ENCODE measurements at places on chromosomes 12 and 14. TPM values are rescaled to one million over a fixed set of nuclear protein-coding genes. Genes with fewer than 3 reads are reported as not detected.
A peak's percentile ranks its signal among the peaks of the same experiment; 100 is the strongest.

DNA sequence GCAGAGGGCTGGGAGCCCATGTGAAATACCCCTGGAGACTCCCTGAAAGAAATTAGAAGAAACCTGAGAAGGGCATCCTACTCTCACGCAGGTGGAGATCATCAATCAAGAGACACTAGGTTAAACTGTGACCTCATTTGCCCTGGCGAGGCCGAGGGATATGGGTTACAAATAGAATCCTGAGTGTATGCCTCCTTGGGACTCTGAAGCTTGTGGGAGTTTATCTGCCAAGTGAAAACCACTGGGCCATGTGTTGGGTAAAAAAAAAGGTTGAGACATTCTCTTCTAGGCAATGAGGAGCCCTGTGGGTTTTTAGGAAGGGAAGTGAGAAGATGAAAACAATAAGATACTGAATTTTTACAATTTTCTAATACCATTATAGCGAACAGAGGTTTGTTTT lies 160.7 kb upstream of the ARID2 start:
- no peak for DNase-seq

GRCh38 chr12:58285551-58285950 lies 344.2 kb downstream of the ATP23 start:
- no peak for DNase-seq

DNA sequence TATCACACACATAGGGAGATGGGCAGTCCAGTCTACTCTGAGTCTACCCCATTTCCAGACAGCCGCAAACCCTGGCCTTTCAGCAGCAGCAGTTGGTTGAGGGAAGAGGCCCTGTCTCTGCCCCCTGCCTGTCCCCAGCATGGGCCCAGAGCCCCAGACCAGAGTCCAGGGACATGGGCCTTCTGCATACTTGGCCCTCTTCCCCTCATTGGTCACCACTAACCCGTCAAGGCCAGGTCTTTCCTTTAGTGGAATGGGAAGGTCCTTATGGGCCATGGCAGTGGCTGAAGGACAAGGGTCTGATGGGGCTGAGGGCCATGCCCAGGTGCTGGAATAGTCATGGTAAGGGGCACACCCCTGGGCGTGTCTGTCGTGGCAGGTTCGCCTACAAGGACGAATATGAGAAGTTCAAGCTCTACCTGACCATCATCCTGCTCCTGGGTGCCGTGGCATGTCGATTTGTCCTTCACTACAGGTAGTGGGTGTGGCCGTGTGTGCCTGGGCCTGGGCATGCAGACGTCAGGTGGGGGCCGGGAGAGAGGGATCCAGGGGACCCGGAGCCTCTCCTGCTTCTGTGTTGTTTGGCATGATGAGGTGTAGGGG lies 39.3 kb downstream of the TMEM120B start:
- DNase-seq = no peak

DNA sequence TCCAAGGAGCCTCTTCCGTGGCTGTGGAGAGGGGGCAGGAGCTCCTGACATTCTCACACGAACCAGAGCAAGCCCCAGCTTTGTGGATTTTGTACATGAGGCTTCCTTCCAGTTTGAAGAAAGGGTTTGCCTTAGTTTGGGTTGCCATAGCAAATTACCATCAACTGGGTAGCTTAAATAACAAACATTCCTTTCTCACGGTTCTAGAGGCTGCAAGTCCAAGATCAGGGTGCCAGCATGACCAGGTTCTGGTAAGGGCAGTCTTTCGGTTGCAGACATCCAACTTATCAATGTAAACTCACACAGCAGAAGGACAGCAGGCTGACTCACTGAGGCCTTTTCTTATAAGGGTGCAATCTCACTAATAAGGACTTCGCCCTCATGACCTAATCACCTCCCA lies 25.9 kb upstream of the STAB2 start:
- DNase-seq = no peak

Gene AQP5
- 0.61 TPM for polyA plus RNA-seq

DNA sequence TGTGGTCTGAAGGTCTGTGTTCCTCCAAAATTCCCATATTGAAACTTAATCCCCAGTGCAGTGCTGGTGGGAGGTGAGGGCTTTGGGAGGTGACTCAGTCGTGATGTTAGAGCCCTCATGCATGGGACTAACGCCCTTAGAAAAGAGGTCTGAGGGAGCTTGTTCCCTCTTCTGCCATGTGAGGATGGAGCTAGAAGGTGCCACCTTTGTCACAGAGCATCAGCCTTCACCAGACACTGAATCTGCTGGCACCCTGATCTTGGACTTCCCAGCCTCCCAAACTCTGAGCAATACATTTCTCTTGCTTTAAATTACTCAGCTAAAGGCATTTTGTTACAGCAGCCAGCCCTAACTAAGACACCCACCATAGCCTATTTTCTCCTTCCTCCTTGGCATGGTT lies 13.9 kb downstream of the RAB15 start:
- no peak for DNase-seq

Gene OR4K5
- polyA plus RNA-seq = not detected

DNA sequence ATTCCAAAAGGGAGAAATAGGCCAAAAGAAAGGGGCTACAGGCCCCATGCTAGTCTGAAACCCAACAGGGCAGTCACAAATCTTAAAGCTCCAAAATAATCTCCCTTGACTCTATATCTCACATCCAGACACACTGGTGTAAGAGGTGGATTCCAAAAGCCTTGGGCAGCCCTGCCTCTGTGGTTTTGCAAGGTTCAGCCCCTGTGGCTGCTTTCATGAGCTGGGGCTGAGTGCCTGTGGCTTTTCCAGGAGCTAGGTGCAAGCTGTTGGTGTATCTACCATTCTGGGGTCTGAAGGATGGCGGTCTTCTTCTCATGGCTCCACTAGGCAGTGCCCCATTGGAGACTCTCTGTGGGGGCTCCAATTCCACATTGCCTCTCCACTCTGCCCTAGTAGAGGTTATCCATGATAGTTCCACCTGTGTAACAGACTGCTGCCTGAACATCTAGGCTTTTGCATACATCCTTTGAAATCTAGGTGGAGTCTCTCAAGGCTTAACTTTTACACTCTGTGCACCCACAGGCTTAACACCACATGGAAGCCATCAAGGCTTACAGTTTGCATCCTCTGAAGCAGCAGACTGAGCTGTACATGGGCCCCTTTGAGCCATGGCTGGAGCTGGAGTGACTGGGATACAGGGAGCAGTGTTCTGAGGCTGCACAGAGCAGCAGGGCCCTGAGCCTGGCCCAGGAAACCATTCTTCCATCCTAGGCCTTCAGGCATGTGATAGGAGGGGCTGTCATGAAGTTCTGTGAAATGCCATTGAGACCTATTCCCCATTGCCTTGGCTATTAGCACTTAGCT lies 66.5 kb upstream of the ABCD2 start:
- no peak for DNase-seq

- no peak for DNase-seq
Observed at GRCh38 chr12:20142316-20142715, 226.0 kb upstream of the PDE3A start.

- DNase-seq = no peak
Observed at GRCh38 chr12:58087423-58088127, 146.2 kb downstream of the ATP23 start.

DNA sequence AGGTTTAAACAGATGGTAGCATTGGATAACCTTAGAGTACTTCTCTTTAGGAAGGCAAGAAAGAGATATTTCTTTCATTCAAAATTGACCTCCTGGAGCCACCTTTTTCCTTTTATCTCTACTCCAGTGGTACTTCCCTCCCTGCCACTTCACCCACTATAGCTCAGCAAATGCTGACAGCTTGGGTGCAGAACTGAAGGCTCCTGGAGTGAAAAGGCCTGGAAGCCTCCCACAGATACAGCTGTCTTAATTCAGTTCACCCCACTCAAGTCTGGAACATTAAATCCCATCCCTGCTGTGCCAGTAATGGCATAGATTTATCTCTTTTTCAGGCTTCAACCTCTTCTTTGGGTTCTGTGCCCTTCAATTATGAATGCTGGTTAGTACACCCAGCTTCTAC lies 140.3 kb downstream of the NEDD1 start:
- no peak for DNase-seq

Gene KRT73
- not detected for polyA plus RNA-seq

GRCh38 chr14:24249230-24250021 lies 7.0 kb upstream of the TINF2 start:
- no peak for DNase-seq

GRCh38 chr12:98533723-98534251 lies 18.4 kb downstream of the TMPO start:
- no peak for DNase-seq

DNA sequence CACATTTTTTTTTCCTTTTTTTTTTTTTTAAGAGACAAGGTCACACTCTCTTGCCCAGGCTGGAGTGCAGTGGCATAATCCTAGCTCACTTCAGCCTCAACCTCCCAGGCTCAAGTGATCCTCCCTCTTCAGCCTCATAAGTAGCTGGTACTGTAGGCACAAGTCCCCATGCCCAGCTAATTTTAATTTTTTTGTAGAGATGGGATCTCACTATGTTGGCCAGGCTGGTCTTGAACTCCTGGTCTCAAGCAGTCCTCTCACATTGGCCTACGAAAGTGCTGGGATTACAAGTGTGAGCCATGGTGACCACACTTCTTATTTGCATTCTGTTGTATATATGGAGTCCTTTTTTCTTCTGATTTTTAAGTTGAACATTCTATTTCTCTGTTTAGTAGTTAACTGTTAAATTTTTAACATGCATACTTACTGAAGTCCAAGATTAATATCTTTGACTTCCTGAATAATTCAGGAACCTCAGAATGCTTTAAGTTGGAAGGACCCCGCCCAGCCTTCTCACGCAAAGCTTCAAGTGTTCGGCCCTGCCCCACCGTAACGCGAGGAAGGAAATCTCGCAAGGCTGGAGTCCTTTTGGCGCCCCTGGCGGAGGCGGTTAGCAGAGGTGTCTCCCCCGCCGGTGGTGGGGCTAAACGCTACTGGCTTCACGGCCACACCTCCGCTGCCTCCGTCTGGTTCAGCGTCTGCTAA lies 21.6 kb downstream of the SPATS2 start:
- DNase-seq = peak; percentile 33

DNA sequence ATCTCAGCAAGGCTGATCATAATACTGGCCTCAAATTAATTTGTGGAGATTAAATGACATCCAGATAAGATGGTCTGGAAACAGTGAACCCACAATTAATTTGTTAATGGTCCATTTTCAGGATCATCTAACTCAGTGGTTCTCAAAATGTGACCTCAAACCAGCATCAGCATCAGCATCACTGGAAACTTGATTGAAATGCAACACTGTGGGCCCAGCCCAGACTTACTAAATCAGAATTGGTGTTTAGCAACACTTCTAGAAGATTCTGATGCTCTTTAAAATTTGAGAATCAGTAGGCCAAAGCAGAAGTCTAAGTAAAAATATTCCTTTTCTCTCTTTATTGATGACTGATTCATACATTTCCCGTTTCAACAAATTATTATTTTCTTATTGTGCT lies 10.7 kb upstream of the KRT82 start:
- DNase-seq = no peak

Gene KRT85
- not detected for polyA plus RNA-seq

DNA sequence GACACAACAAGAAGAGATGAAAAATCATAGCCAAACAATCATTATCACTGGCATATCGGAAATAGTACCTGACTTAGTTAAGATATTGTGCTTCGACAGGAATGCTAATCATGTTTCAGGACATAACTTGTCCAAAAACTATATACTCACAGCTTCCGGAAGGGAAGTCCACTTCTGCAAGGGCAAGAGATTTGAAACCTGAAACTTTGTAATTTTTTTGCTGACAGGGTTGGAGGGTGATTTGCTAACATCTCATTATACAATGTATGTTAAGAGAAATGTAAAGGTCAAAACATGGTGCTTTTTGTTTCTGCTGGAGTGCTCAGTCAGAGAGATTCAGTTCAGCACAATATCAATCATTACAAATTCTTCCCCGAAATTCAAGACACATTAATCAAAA lies 200.3 kb downstream of the CNTN1 start:
- no peak for DNase-seq

DNA sequence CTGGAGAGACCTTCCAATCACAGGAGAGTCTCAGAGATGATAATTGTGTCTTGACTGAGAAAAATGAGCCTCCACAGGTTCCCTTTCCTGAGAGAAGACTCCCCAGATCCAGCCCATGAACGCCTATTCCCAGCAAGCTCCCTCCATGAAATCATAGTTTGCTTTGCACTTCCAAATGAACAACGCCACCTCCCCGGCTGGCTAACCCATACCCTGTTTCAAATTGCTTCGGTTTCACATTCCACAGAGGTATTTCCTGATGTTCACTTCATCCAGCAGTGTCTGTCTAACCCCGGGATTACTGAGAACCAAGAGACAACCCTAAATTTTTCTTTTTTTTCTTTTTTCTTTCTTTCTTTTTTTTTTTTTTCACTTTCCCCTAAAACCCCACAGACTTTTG lies 124.1 kb upstream of the RFLNA start:
- no peak for DNase-seq

Gene TSPAN8
- 0.26 TPM for polyA plus RNA-seq

Gene FSCB
- polyA plus RNA-seq = not detected

- DNase-seq = no peak
Observed at GRCh38 chr14:96574171-96574632, 72.0 kb downstream of the PAPOLA start.

DNA sequence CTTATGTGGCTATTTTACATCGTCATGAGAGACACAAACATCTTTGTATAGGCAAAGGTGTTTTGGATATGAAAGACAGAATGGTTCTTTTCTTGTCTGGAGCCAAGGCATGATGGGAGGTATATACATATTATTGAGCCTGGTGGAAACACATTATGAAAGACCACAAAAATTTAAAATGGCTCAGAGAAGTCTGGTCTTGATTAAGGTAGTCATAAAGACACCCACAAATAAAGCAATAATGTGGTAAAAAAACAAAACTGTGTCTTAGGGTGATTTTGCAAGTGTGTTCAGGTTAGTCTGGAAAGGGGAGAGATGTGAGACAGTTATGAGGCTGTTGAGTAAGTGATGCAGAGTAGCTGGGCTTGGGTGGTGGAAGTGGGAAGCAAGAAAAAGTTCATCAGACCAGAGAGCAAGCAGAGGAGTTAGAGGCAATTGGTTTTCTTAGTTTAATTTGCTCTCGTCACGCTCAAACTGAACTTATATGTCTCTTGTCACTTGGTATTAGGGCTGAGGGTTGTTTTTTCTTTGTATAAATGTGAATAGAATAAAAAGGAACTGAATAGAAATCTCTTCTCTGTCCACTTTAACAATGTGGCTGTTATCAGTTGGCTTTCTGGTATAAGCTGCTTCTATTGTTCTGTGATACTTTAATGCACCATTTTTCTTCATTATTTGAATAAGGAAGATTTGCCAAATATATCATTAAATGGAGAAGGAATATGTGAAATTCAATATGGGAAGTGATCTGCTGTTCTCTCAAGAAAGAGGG lies 115.0 kb downstream of the AKAP6 start:
- no peak for DNase-seq

DNA sequence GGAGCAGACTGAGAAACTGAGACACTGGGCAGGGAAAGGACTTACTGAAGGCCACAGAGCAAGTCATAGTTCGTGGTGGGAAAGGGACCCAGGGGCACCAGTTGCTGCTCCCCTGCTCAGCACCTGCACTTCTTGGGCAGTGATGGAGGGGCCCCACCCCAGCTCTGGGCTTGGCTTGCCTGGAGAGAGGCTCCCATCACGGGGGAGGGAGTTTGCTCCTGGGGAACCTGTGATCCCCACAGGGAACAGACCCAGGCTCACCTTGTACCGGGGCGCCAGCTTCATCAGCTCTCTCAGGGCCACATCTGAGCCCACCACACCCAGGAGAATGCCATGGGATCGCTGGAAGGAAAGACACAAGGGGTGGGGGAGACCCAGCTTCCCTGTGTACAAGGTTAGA lies 39.8 kb downstream of the CACNA2D4 start:
- DNase-seq = no peak

GRCh38 chr14:50082784-50083466 lies 33.4 kb downstream of the VCPKMT start:
- no peak for DNase-seq

Gene KRT75
- polyA plus RNA-seq = not detected
